Regular cardiac myocyte (primary cell): ENCODE measurements at places on chromosomes 16 and 17. TPM values are rescaled to one million over a fixed set of nuclear protein-coding genes. Genes with fewer than 3 reads are reported as not detected.

Gene TM4SF5
- total RNA-seq: not detected in 2 replicates

Gene PPY
- total RNA-seq: not detected in 2 replicates

Gene PRSS53
- 1.9 and 5.4 TPM in 2 replicates for total RNA-seq

Gene OR1A1
- not detected in 2 replicates for total RNA-seq

Gene IL34
- total RNA-seq: 0.77 and 13.2 TPM in 2 replicates

Gene ZKSCAN2
- 2.8 and 3.3 TPM in 2 replicates for total RNA-seq

Gene CA7
- total RNA-seq: not detected in 2 replicates

Gene MT3
- total RNA-seq: 0.56 TPM in 1 of 2 replicates, not detected in the other
